ENCODE measurements at places on chromosomes 7 and 10.

DNA sequence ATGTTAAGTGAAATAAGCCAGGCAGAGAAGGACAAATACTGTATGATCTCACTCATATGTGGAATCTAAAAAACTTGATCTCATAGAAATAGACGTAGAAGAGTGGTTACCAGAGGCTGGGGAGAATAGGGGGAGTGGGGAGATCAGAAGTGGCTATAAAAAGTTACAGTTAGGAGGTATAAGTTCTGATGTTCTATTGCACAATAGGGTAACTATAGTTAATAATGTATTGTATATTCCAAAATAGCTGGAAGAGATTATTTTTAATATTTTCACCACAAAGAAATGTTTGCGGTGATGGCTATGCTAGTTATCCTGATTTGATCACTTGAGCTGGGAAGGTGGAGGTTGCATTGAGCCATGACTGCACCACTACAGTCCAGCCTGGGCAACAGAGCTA lies 53.8 kb downstream of the SLC18A2 start:
- no peak for DNase-seq

DNA sequence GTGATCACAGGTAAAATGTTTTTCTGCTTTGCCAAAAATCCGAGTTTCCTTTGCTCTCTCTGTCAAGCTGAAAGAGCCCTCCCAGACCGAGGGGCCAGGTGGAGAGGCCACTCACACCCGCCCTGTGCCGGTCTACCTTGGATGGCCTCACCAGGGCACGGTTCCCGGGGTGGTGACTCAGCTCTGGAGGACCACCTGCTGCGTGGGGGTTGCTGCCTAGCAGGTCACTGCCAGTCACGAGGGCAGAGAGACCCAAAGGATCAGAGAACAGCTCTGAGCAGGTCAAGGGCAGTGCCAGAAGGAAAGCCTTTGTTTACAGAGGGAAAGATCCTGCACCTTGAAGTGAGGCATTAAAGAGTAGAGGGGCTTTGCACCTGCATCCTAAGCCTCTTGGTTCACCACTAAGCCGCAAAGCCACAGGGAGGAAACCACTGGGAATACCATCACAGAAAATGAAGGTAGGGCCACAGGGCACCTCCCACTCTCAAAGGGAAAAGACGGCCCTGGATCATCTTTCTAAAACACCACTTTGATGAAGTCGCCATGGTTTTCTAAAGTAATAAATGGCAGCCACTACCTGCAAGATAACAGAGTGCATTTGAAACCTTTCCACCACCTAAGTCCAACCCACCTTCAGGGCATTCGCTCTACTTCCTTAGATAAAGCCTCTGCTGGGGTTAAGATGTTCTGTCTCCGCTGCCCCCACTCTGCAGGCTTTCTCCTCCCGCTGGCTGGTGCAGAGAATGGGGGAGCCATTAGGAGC lies 160.3 kb upstream of the KLF14 start:
- no peak for DNase-seq

DNA sequence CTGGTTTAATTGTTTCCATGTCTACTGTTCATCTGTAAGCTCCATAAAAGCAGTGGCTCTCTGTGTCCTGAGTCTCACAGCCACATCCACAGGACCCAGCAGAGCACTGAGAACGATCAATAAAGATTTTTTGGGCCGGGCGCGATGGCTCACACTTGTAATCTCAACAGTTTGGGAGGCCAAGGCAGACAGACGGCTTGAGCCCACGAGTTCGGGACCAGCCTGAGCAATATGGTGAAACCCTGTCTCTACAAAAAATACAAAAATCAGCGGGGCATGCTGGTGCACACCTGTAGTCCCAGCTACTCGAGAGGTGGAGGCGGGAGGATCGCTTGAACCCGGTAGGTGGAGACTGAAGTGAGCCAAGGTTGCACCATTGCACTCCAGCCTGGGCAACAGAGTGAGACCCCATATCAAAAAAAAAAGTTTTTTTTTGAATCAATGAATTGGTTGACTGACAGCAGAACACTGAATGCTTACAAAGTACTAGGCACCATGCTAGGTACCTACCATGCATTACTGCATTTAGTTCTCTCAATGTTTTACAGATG lies 4.5 kb downstream of the SLC37A3 start:
- DNase-seq: no peak

GRCh38 chr7:41378156-41378555 lies 324.7 kb downstream of the INHBA start:
- DNase-seq: no peak

DNA sequence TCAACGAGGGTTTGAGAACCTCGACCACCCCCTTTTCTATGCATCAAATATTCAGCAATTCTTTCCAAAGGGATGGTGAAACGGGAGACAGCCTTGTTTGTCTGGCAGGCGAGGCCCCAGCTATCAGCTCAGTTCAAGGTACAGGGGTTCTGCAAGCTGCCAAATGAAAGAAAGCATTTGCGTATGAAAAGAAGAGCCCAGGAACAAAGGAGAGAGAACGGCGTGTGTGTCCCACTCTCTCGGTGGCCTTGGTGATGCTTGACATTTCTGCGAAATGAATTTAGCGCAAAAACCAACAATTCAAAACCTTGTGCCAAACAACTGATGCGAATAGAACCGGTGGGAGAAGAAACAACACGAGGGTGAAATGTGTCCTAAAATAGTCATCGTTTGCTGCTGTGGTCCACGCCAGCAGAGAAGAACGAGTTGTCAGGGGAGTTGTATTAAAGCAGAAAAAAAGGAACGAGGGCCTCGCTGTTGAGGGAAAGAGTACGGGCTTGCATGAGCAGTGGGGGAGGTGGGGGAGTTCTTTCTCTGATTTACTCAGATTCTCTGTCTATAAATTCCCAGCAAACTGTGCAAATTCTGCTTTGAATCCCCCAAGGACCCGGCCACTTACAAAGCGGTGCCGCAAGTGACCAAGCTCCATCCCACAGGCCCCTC lies 97.7 kb downstream of the TMEM130 start:
- no peak for DNase-seq

GRCh38 chr10:104676874-104677273 lies 35.8 kb downstream of the SORCS3 start:
- DNase-seq: no peak

- no peak for DNase-seq
Observed at GRCh38 chr10:48779546-48780152, 95.0 kb downstream of the WDFY4 start.

- DNase-seq: no peak
Observed at GRCh38 chr10:30977385-30977784, 54.3 kb downstream of the ZNF438 start.

DNA sequence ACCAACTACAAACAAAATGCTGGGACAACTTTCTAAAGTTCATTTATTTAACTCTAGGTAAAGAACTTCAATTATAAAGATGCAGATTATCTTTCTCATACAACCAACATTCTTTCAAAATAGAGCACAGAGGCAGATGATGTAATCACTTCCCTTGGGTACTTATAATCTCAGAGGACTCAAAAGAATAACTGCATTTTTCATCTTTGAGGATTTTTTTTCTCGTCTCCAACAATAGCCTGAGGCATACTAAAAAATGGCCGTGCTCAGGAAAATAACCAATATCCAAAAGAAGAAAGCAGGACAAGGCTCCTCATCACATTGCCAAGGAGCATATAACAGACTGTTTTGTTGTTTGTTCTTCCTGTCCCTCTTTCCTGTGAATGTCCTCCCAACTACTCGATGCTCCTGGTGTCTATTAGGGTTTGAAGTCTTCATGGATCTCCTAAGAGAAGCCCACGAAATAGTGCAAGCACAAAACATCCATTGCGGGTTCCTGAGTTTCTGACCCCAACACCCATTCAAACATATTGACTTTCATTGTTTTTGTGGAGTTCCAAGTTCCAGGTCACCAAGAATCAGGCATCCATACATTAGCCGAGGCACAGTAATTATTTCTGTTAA lies 182.9 kb downstream of the SORCS1 start:
- DNase-seq: no peak

Measured in stimulated activated CD8-positive, alpha-beta memory T cell treated with anti-CD3 and anti-CD28 coated beads, Interleukin-4, amount 100 ng/mL, for 1 hour (primary cell).